ENCODE measurements at places on chromosomes 16 and 17.

DNA sequence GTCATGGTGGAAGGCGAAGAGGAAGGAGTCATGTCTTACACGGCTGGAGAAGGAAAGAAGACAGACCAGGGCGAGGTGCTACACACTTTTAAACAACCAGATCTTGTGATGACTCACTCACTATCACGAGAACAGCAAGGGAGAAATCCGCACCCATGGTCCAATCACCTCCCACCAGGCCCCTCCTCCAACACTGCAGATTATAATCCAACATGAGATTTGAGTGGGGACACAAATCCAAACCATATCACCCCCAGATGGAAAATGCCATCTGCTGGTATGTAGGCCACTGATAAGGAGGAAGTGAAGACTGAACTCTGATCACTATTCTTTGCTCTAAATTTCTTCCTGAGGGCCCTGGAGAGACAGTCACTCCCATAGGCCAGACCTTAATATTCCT is 7.5 kb upstream of the ITGAX start:
- H3K27ac ChIP-seq = no peak overlapping the region
- no peak overlapping the region for H3K4me3 ChIP-seq
- peaks cover 4% of the 10 kb centered on the region for H3K27me3 ChIP-seq
- no peaks in the 10 kb centered on the region for H3K4me1 ChIP-seq
- no peak for DNase-seq

DNA sequence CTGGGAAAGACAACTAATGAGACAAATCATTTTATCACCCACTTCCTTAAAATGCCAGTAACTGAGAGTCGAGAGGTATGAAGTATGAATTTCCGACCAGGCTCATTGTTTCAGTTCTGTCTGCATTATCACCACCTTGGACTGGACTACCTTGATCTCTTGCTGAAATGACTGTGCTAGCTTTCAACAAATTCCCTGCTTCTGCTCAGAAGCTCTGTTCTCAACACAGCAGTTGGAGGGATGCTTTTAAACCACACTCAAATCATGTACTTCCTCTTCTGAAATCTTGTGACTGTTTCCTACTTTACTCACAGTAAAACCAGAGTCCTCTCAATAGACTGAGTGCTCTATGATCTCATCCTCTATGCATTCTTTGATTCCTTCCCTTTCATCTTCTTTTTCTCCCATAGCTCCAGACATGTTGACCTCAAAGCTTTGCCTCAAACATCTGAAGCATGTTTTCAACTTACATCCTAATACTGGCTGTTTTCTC is 195.8 kb downstream of the KCNJ2 start:
- DNase-seq = no peak
- H3K4me1 ChIP-seq = no peaks in the 10 kb centered on the region
- H3K27ac ChIP-seq = no peak overlapping the region
- no peaks in the 10 kb centered on the region for H3K36me3 ChIP-seq
- no peak overlapping the region for H3K4me3 ChIP-seq
- no peaks in the 10 kb centered on the region for H3K27me3 ChIP-seq

DNA sequence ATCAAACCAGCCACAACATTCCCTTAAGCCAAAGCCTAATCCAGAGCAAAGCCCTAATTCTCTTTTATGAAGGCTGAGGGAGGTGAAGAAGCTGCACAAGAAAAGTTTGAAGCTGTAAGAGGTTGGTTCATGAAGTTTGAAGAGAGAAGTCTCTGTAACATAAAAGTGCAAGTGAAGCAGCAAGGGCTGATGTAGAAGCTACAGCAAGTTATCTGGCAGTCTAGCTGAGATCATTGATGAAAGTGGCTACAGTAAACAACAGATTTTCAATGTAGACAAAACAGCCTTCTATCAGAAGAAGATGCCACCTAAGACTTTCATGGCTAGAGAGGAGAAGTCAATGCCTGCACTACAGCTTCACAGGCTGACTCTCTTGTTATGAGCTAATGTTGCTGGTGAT is 52.5 kb downstream of the NACA2 start:
- H3K27ac ChIP-seq = no peak overlapping the region
- DNase-seq = no peak
- no peaks in the 10 kb centered on the region for H3K36me3 ChIP-seq
- no peaks in the 10 kb centered on the region for H3K27me3 ChIP-seq
- H3K4me1 ChIP-seq = no peaks in the 10 kb centered on the region
- H3K4me3 ChIP-seq = no peak overlapping the region

GRCh38 chr16:28989363-28989762 is 4.5 kb downstream of the LAT start:
- no peaks in the 10 kb centered on the region for H3K4me1 ChIP-seq
- H3K27me3 ChIP-seq = no peaks in the 10 kb centered on the region
- H3K36me3 ChIP-seq = peaks cover 6% of the 10 kb centered on the region
- no peak overlapping the region for H3K27ac ChIP-seq
- H3K4me3 ChIP-seq = no peak overlapping the region

DNA sequence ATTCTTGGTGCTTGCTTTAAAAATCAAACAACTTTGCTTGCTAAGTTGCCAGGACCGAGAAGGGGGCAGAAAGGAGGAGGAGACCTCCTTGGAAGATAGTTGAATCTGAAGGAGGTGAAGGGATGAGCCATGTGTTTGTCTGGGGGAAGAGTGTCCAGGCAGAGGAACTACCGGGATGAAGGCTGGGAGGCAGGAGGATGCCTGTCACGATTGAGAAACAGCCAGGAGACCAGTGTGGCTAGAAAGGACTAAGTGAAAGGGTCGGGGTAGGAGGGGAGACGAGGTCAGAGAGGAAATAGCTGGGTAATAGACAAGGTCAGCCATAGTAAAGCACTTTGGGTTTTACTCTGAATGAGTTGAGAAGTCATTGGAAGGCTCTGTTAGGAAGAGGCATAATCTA is 38.9 kb upstream of the CSNK2A2 start:
- no peaks in the 10 kb centered on the region for H3K36me3 ChIP-seq
- H3K4me1 ChIP-seq = no peaks in the 10 kb centered on the region
- DNase-seq = peak; percentile 72
- H3K4me3 ChIP-seq = peak overlapping the region; percentile 74
- H3K27ac ChIP-seq = no peak overlapping the region

DNA sequence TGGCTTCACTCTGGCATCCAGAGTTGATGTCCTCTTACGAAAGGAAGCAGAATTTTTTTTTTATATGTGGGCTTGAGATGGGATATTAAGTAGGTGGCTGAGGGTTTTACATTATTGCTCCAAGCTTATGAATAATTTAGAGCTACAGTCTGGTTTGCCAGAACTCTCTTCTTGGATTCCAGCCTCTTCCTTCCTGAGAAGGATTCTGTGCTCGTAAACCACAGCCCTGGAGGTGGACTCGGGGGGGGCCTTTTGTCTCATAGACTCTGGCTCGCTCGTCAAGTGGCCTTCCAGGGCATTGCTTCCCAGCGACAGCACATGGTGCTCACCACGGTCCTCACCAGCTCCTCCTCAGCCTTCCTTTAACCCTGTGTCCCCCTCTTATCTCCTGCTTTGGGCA is 43.2 kb downstream of the TMEM11 start:
- no peaks in the 10 kb centered on the region for H3K27me3 ChIP-seq
- no peak for DNase-seq
- H3K27ac ChIP-seq = no peak overlapping the region
- H3K4me1 ChIP-seq = no peaks in the 10 kb centered on the region
- peaks cover 11% of the 10 kb centered on the region for H3K36me3 ChIP-seq

GRCh38 chr16:12201216-12201615 is 224.7 kb downstream of the SNX29 start:
- H3K4me1 ChIP-seq = no peaks in the 10 kb centered on the region
- no peak overlapping the region for H3K27ac ChIP-seq
- H3K36me3 ChIP-seq = no peaks in the 10 kb centered on the region
- no peaks in the 10 kb centered on the region for H3K27me3 ChIP-seq
- H3K4me3 ChIP-seq = no peak overlapping the region

GRCh38 chr17:69423450-69423849 is 9.0 kb downstream of the MAP2K6 start:
- no peak overlapping the region for H3K27ac ChIP-seq
- no peak for DNase-seq
- peaks cover 6% of the 10 kb centered on the region for H3K4me1 ChIP-seq

GRCh38 chr16:79165079-79165478 is 435.5 kb downstream of the MAF start:
- DNase-seq = no peak
- no peaks in the 10 kb centered on the region for H3K4me1 ChIP-seq
- peak overlapping the region; percentile 21 for H3K27ac ChIP-seq
- no peak overlapping the region for H3K4me3 ChIP-seq
- no peaks in the 10 kb centered on the region for H3K36me3 ChIP-seq
